SJCRH30 (cell line): ENCODE measurements at places on chromosomes 3 and 15.

GRCh38 chr3:14452740-14453710 is 50.6 kb downstream of the SLC6A6 start:
- DNase-seq: peak; percentile 93

- no peak for DNase-seq
These were observed 105.1 kb downstream of the SNRPN start for GRCh38 chr15:25059698-25060471.

- DNase-seq: no peak
These were observed 75.4 kb upstream of the PSMD6 start for GRCh38 chr3:64098670-64099069.

- no peak for DNase-seq
These were observed 12.4 kb downstream of the ADIPOQ start for GRCh38 chr3:186854954-186855353.

- no peak for DNase-seq
These were observed 11.8 kb upstream of the EID1 start for GRCh38 chr15:48866141-48866563.

DNA sequence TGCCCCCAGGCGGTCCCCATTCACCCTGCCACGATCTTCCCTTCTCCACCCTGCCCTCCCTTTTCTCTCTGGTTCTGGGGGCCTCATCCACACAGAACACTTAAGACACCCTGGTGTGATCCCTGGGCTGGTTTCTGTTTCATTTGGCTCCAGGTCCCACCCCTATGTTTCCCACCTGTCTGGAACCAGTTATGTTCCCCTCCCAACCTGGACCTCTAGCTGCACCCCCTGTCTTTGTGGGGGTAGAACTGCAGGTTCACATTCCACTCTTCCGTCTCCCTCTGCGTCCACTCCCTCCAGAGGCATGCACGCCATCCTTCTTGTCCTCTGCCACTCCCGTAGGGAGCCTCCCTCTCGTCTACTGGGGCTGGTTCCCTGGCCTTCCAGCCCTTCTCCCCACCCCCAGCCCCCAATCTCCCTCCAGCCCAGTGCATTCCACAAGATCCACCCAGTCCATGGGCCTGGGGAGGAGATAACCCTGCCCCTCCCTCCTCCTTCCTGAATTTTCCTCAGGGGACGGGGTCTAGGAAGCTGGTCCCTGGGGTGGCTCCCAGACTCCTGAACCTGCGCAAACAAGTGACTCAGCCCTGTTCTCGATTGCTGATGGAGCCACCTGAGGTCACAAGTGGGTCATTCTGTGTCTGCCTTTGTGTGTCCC is 73.8 kb downstream of the ABTB1 start:
- DNase-seq: peak; percentile 47

DNA sequence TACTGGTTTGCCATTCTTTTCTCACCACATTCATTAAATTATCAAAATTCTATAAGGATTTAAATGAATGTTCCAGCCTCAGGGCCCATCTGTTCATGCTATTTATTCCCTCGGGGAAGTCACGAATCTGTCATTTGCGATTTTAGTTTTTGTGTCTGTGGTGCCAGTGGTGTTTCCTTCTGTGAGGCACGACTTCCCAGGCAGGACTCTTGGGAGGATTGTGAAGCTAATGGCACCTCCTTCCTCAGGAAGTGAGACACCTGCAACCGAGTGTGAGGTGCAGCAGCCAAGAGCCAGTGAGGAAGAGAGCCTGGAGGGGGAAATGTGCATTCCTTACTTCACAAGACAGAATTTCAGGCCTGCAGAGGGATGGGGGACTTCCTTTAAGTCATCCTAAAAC is 24.1 kb downstream of the SV2B start:
- DNase-seq: no peak

DNA sequence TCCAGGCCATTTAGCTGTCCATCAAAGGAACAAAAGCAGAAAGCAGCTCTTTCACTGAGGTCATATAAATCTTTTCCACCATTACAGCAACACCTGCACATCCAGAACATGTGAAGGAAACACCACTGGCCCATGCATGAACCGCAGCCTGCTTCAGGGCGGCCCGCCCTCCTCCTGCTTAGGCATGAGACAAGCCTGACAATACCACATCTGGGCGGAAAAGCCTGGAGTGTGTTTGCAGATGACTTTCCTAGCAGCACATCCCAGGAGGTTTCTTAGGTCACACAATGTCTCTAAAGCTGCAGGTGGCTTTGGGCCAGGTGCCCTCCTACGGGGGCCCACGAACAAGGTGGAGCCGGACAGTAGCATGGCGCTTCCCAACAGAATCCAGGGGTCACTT is 19.6 kb downstream of the CYFIP1 start:
- DNase-seq: no peak

GRCh38 chr3:157317895-157318294 is 118.8 kb upstream of the PTX3 start:
- DNase-seq: no peak

DNA sequence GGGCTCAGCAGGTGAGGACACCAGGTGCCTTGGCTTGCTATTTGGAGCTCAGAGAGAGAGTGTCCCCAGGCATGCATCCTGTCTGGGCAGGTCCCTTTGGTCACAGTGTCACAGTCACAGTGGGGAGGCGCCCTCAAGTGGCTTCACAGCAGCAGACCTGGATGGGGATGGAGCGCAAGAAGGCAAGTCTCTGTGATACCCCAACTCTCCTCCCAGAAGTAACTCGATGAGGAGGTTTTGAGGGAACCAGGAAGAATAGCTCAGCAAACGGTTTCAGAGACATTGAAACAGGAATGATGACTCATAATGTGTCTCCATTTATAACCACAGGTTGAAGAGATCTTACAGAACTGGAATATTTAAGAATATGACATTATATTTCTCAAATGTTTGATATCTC is 66.5 kb upstream of the SH3GL3 start:
- peak; percentile 52 for DNase-seq

GRCh38 chr15:28888302-28888894 is 2.6 kb downstream of the APBA2 start:
- DNase-seq: no peak

DNA sequence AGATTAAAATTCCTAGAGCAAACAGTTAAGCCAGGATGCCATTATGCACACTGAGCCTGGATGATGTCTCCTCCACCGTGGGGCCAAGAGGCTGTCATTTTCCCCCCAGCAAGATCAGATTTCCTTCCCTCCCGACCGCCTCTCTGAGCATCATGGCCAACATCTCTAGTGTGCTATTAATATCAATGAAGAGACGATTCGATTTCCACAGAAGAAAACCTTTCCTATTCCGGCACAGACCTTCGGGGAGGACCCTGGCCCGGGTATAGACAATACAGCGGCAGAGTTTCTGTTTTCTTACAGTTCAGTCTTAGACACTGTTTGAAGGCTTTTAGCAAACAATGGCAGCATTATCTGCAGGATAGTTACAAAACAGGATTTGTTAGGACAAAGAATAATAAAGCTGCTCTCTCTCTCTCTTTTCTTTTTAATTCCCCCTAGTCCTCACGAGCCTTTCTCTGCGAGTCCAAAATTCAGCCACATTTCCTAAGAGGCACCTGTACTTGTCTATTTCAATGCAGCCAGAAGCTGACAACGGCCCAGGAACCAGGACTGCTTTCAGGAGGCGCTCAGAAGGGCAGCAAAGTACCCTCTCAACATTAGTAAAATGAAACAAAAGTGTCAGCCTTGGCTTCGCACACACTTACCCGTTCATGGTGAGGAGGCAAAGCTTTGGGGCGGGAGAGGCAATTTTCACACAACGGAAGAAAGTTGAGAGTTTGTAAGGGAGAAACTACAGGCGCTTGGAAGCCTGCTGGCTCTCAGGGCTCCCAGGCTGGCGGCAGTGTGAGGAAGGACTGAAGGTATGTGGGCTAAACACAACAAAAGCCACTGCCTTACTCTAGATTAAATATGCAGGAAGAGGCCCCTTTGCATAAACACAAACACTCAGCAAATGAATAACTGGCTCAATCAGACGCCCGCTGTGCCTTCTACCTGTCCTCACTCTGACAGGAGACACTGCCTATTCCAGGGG is 278.0 kb downstream of the FOXP1 start:
- peak; percentile 66 for DNase-seq

DNA sequence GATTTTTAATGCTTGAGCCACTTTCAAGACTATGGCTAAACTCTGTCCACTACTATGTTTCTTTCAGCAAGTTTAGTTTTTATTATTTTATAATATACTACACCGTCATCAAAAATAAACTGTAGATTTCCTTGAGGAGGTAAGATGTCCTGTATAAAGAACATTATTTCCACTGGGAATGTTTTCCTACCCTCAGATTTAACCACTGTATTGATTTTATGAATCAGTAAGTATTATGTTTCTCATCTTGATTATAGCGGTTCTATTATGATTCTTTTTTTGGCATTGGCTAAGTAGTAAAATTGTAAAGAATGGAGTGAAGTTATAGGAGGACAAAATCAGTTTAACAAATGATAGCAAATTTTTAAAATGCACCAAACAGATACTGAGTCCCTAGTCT is 44.4 kb downstream of the ADAM10 start:
- no peak for DNase-seq

DNA sequence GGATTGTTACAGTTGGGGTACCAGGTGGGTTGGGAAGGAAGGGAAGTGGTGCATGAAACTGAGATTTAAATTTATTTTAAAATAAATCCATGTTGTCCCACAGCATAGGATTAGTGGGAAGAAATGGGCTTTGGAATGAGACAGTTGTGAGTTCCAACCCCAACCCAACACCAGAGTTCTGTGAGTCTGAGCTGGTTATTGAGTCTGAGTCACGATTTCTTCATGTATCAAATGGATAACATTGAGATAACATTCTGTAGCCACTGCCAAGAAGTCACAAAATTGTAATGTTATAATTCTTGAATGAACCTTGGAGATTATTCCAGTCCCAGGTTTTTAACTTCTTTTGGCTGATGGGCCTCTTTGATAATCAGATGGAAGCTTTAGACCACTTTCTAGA is 13.7 kb downstream of the IFT122 start:
- DNase-seq: no peak
